Small intestine (tissue), 16 donors: ENCODE measurements at places on chromosomes 4 and X. TPM values are rescaled to one million over a fixed set of nuclear protein-coding genes. Genes with fewer than 3 reads are reported as not detected.

Gene MAGEA2
- not detected for polyA plus RNA-seq

Gene COX7B2
- not detected for polyA plus RNA-seq

Gene ABLIM2
- 1.1 TPM for polyA plus RNA-seq

Gene ARHGAP6
- polyA plus RNA-seq, result 1.1 TPM
